ENCODE measurements at places on chromosomes 11 and 22. TPM values are rescaled to one million over a fixed set of nuclear protein-coding genes. Genes with fewer than 3 reads are reported as not detected.

GRCh38 chr11:126421271-126421671, 65.8 kb downstream of the ST3GAL4 start:
- no peak for DNase-seq

DNA sequence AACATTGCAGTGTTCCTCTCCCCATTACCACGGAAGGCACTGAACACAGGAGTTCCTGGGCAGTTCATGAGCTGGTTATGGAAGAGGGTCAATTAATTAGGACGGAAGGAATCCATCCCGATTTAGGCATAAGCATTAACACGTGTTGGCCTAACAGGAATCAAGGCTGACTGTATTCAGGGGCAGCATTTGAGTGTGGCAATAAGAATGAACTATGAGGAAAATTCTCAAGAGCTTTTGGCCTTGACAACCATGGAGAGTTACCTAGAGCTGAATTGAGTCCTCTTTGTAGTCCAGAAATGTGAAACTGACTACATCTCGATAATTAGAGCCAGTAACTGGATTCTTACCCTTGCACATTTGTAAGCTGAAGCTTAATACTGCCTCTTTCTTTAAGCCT, 82.4 kb upstream of the CRTAM start:
- DNase-seq, result no peak

GRCh38 chr11:115630214-115630613, 126.0 kb upstream of the CADM1 start:
- no peak for DNase-seq

DNA sequence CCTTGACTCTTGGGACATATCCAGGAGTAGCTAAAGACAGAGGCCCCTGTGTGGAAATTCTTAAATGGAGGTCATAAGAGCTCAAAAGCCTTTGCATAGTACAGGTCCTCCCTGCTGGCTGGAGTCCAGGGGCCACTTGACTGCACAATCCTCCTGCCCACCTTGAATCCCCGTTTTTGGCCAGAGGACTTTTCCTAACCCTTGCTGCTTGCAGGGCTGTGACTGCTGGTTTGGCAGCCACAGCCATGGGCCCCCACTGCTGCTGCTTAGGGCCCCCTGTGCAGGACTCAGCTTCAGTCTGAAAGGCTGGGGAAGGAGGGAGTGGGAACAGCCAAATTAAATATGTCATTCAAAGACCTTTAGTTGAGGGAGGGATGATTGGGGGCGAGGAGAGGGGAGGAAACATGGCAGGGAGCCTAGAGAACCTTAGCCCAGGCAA, 33.4 kb downstream of the ARHGAP1 start:
- no peak for DNase-seq

DNA sequence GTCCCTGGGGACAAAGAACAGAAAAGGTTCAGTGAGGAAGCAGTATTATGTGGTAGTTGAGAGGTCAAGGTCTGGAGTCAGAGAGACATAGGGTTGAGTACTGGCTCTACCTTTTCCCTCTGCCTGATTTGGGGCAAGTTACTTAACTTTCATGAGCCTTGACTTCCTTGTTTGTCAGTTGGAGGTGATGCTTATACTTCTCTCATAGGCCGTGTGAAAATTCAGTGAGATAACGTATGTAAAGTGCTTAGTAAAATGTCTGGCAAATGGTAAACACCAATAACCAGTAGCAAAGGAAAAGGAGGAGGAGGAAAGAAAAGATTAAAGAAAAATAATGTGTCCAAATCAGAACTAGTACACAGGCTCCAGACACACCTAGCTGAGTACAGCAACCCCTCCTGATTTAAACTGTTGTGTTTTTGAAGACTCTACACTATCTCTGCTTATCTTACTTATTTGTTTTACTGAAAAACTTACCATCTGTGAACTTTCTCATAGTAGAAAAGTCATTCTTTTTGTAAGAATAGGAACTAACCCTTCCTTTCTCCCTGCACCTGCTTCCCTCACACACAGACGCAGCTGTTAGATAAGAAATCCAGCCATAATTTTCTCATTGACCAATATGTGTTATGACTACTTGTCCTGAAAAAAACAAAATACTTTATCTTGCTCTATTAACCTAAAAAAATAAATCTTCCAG, 126.9 kb downstream of the CD44 start:
- DNase-seq, result no peak

DNA sequence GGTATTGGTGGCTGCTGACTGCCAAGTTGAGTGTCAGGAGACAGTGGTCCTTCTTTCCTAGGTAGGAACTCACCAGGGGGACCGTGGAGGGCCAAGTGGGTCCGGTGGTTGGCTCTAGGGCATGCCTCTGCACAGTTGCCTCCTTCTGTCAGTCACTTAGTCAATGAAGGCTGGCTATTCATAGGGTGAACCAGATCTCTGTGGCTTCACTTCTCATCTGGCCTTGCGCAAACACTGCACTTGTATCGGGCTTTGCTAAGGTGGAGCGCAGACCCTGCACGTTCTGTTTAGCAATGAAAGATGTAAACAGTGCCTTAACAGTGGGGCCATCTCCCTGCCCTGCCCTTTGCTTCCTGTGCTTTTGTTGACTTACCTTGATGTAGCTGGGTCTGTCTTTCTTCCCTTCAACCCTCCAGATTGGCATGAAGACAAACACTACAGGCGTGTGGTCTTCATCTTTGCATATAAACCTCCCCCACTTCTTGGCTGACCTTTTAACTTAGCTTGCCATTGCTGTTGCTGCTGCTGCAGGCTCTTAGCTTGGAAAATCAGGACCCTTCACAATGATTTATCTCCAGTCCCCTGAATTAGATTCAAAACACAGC, 6.7 kb upstream of the SORL1-AS1 start:
- DNase-seq, result no peak

DNA sequence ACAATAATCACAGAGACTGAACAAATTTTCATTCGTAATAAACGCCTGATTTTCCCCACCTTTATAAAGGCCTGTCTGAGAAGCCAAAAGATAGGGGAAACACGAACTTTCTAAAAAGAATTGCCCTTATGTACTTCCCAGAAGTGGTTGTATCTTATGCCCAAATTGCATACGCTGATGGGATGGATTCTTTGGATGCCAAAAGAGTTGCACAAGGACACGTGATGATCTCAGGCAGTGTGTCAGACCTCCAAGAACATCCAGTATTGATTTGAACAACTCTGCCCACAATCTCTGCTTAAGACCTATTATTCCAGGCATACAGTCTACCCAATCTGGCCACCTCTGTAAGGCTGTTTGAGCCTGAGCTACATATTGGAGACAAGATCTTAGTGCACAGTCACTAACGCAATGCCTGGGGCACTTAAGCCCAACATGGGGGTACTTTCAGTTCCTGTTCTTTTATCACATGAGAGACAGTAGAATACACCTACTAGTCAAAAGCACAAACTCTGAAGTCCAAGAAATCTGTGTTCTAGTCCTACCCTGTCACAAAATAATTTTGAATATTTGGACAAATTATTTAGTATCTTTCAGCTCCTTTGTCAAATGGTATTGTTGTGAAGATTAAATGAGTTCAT, 38.9 kb downstream of the OR10A6 start:
- DNase-seq, result peak; percentile 70

DNA sequence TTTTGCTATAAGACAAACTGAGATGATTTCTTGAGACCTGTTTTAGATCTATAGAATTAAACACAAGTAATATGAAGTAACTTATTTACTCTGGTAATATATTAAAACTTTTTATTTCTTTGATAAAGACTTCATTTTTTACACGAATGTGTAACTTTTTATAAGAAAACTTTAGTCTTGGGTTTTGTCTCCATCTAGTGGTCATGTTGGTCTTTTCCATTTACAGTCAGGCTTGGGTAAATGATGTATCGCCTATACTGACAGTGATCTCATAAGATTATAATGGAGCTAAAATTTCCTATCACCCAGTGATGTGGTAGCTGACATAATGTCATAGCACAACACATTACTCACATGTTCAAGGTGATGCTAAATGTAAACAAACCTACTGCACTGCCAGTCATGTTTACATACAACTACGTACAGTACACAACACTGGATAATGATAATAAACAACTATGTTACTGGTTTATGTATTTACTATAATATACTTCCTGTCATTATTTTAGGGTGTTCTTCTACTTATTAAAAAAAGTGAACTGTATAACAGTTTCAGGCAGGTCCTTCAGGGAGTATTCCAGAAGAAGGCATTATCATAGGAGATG, 7.5 kb upstream of the C11orf97 start:
- DNase-seq, result no peak

- DNase-seq, result no peak
Observed at GRCh38 chr22:41925783-41926460, 684 bp downstream of the TNFRSF13C start.

DNA sequence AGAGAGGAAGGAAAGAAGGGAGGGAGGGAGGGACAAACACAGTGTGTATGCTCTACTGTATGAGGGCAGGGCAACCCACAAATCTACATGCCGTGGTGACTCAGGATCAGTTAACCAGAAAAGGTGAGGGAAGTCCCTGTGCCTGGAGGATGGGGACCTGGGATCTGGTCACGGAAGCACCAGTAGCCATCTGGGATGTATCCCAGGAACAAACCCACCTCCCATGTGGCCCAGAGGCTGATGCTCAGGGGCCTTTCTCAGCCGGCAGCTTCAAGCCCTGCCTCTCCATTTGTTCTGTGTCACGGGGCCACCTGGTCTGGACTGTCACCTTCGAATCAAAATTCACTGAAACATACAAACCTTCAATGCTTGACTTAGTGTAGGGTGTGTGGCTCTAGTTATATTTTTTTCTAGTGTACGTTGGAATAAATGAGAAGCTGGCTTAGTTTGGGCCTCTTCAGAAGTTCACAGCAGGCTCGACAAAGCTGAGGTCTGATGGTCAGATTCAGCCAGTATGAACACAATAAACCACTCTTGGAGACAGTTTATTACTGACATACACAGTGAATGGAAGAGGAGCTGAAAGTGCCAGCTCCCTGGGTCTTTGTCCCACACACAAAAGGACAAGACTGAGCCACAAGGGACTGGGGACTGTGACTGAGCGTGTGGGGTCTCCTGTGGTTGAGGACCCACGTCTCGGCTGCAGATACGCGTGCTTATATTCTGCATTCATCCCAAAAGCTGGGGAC, 23.5 kb upstream of the RTL6 start:
- DNase-seq, result no peak

DNA sequence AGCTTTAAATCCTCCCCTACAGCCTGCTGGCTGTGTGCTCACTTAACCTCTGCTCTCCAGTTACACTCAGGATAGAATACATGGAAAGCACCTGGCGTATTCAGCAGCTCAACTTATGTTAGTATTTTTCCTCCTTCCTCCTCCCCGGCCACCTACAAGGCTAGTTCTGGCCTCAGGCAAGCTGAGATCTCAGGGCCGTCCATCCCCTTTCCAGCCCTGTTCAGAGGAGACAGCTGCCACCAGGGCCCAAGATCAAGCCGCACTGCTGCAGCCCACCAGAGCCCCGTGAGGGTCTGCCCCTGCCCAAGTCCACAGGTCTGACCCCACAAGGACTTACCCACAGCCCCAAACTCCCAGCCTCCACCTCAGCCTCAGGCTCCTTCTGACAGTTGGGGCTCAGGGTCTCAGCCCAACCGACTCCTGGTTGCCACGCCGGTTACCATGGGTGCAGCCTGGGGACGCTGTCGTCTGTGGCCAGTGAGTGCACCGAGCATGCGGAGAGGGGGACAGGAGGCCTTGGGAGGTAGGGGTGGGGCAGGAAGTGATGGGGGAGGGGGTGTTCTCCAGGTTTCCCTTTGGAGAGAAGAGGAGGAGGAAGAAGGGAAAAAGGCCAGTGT, at the start of gene C11orf16:
TSS of gene C11orf16 (minus strand) at position 384 of the 617 bp plus-strand sequence. CDS start 639 bp downstream, outside the sequence.
- DNase-seq, result no peak

DNA sequence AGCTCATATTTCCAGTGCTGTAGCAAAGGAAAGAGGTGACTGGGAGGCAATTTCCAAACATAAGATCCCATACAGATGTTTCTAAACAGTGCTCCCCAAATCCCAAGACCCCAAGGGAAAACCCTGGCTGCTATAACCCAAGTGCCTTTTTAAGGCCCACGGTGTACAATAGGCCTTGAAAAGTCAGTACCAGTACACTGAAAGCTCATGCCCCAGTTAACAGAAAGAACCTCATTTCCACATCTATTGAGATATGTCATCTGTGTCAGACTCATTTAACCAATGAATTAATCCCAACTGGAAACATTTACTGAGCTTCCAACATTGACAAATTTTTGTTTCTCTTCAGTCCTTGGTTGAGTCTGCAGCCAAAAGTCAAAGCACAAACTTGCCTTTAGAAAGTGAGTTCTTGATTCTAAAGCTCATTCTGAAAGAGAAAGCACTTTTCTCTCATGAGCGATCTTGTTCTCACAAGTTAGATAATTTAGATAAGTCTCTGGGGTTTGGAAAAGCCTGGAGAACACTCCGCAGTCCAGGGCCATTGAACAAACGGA, 239.8 kb upstream of the ARHGAP20 start:
- no peak for DNase-seq

GRCh38 chr11:119363081-119363850, 16.8 kb upstream of the MFRP start:
- no peak for DNase-seq

DNA sequence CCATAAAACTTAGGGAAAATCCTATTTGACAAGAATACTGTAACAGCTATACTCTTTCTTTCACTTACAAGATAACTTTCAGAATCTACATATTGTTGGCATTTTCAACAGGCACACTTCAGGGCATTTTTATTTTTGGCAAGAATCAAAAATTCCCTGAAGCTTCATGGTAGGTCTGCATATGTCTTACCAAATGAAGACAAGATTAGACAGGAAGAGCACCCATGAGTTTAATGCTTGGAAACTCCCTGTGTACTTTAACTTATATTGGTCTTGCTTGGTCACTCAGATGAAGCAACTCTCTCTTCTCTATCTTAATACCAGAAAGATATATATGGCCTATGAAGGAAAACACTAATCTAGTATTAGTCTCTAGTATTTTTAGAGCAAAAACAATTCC, 137.7 kb downstream of the ATG16L2 start:
- peak; percentile 15 for DNase-seq

GRCh38 chr11:67351275-67352005, 1.9 kb downstream of the POLD4 start:
- no peak for DNase-seq

- no peak for DNase-seq
Observed at GRCh38 chr11:92475819-92476218, 251.2 kb downstream of the FAT3 start.

GRCh38 chr11:133988686-133989410, 32.1 kb upstream of the IGSF9B start:
- DNase-seq, result no peak

DNA sequence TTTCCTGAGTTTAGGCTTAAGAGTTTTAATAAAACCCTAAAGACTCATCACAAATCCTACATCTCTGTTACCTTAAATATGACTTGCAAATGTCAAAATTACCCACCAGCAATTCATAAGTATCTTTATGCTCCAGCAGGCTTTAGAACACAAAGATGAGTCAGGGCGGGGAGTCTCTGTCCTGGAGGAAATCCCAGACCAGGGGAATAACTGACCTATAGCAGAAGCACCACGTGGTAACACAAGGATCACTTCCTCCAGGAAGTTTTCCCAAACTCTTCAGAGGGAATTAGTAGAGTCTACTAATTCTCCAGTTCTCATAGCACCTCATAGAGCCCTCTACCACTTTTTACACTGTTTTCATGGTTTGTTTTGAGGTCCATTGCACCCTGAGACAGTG, 217.0 kb downstream of the NAV2 start:
- DNase-seq, result no peak

Gene OR8G1
- not detected for polyA plus RNA-seq

Gene OR2AG1
- polyA plus RNA-seq, result not detected

Gene PLAAT4
- 4.0 TPM for polyA plus RNA-seq

Gene ALG9
- polyA plus RNA-seq, result 20.6 TPM

Gene SLC35C1
- 15.2 TPM for polyA plus RNA-seq
